ENCODE measurements at places on chromosomes 3 and 15.

DNA sequence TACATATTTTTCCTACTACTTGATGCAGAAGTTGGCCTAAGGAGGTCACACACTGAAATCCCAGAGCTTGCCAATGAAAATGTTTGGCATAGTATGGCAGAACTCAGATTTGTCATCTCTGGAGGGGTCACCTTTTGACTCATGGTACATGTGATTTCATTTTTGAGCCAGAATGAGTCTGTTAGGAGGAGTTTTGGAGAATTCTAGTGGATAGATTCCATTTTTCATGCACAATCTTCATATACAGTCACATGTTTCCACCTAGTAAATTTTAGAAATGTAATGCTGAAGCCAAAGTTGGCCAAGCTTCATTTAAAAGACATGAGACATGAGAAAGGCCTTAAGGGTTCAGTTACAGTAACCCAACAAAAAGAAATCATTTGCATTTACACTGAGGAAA lies 97.8 kb upstream of the IGSF10 start:
- DNase-seq: no peak

GRCh38 chr3:43872901-43873300 lies 182.2 kb downstream of the ABHD5 start:
- no peak for DNase-seq

- DNase-seq: no peak
These were observed 595.2 kb upstream of the TBL1XR1 start for GRCh38 chr3:177792311-177793030.

GRCh38 chr15:75924576-75924975 lies 20.9 kb downstream of the FBXO22 start:
- DNase-seq: no peak
